NCI-H1092 (cell line): ENCODE measurements at places on chromosomes 4 and X.

DNA sequence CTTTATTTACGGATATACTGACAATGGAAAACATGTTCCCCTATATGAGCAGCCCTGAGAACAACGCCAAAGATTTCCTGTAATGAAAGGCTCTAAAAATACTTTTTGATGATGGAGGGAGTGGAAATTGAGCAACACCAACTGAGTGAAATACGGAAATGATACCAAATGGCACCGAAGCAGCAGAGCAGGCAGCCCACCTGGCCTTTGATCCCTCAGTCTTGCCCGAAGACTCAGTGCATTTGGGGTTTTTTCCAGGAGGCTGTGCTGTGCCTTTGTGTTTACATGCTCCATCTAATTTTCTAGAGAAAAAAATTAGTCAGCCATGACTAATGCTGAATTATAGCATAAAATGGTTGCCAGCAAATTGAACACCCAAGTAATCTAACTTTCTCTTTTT, 169.9 kb upstream of the RBPJ start:
- DNase-seq, result no peak

DNA sequence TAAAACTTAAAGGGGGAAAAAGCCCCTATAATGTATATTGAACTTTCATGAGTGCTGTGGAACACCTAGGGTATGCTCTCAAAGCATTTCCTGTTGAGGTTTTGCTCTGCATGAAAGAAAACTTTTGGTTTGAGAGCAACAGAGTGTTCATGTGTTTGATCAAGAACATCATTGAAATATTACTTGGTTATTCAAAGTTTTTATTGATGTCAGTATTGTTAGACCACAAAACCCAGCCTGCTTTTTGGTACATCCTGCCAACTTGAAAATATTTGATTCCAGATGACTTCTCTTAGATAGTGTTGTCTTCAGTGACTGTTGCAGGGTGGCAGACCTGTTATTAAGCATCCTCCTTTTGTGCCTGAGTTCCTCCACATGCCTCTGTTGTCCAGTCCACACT, 68.0 kb downstream of the N4BP2 start:
- DNase-seq, result no peak

DNA sequence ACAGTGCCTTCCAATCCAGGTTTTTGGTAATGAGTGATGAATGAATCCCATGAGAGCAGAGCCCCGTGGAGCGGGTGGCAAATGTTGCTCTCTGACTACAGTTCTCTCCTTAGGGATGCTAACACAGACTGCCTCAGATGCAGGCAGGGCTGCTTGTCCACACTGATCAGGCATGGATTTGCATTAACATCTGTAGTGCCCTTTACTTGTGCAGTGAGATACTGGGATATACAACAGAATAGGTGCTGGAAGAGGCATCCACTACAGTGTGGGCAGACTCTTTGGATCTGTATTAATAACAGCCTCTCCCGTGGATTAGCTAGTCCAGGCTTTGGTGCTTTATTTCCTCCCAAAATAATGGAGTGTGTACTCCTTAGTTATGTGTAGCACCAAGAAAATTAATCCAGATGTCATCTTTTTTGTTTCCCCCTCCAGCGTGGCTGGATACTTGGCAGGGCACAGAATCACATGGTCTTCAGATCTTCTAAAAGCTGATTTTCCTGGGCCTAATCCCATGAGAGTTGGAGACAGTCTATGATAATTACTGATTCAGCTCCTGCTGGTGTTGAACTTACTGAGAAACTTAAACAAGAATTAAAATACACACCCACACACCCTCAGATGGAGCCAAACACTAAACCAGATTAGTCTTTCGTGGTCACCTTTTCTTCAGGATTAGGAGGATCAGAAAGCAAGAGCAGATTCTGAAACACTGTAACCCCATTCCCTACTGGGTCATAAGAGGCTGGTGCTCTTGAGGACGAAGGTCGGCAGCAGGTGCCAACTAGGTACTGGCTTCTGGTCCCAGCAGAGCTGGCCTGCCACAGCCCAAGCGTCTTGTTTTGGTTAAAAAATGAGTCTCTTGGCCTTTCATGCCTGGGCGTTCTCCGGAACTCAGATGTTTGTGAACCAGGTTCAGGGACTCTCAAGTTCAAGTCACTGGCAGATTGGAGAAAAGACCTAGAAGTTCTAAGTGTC, 23.1 kb upstream of the NAP1L5 start:
- DNase-seq, result no peak

- DNase-seq, result no peak
These were observed 27.5 kb downstream of the SETD7 start for GRCh38 chr4:139528377-139529005.

GRCh38 chr4:82398263-82398662, 24.5 kb upstream of the HNRNPD start:
- DNase-seq, result no peak

GRCh38 chr4:28001698-28002097, 1141.1 kb downstream of the STIM2 start:
- DNase-seq, result no peak

- DNase-seq, result no peak
These were observed 88.6 kb downstream of the IRF2 start for GRCh38 chr4:184385705-184386141.

DNA sequence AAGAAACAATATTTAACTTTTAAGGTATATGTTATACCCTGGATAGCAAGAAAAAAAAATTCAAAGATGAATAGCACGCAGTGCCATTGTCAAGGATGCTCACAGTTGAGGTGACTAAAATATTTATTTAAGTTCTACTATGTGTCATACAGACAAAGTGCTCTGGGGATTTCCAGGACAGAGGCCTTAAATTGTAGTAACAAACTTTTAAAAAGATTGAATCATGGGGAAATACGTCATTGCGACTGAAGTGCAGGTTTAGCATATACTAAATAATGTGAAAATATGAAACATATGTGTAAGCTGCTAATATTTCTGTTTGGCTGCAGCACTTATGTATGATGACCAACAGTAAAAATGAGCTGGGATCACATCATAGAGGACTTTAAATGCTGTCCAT, 748.0 kb upstream of the PCDH7 start:
- DNase-seq, result no peak
